ENCODE measurements at places on chromosomes 5 and 9. TPM values are rescaled to one million over a fixed set of nuclear protein-coding genes. Genes with fewer than 3 reads are reported as not detected.

Gene PPP2R2B
- not detected for total RNA-seq

Gene ANXA2R
- 2.1 TPM for total RNA-seq

Gene LRRC70
- total RNA-seq, result 45.2 TPM

Gene CDO1
- 3.5 TPM for total RNA-seq

Gene GDF9
- total RNA-seq, result 0.14 TPM

Gene DEPDC1B
- 32.4 TPM for total RNA-seq

Measured in thoracic aorta endothelial cell (primary cell).